ENCODE measurements at places on chromosomes 2 and 18.

GRCh38 chr2:101238930-101239759 is 13.5 kb upstream of the CNOT11 start:
- H3K27ac ChIP-seq, result no peak overlapping the region
- H3K36me3 ChIP-seq, result no peaks in the 10 kb centered on the region
- DNase-seq, result no peak
- peaks cover 40% of the 10 kb centered on the region for H3K4me1 ChIP-seq

DNA sequence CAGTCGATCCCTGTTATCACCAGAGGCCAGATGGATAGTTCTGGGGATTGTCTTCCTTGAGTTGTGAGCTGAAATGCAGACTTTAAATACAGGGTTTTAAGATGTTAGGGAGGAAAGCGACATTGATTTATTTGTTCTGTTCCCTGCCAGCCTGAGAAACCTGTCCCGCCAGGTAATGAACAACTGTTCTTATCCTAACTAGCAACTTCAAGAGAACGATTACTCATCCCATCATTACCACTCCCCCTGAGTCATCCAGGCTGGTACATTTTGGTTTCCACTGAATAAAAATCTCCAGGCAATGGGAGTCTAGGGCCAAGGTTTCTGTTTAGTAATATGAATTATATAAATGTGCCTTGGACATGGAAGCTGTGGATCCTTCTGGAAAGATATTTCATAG is 131.2 kb downstream of the LYPD6B start:
- no peak for DNase-seq
- no peak overlapping the region for H3K27ac ChIP-seq
- H3K4me1 ChIP-seq, result no peaks in the 10 kb centered on the region
- peaks cover 9% of the 10 kb centered on the region for H3K27me3 ChIP-seq
- H3K36me3 ChIP-seq, result no peaks in the 10 kb centered on the region

- H3K27me3 ChIP-seq, result no peaks in the 10 kb centered on the region
- H3K4me3 ChIP-seq, result no peak overlapping the region
- no peaks in the 10 kb centered on the region for H3K36me3 ChIP-seq
- no peak for DNase-seq
- no peak overlapping the region for H3K27ac ChIP-seq
These were observed 212.3 kb downstream of the MGAT5 start for GRCh38 chr2:134466141-134466540.

DNA sequence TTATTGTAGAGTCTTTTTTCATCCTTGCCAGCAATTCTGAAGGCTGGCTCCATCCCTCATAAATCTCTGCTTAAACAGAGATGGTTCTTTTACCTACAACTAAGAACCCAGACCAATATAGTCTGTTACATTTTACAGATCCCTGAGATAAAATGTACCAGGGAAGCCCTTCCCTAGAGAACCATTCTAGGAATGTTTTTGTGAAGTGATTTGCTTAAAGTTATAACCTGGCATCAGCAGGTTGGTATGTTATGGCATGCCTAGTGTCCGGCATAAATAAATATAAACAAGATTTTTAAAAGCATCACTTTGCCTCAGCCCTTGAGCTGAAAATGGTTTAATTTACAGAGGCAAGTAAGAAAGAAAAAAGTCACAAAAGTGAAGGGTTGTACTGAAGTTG is 18.5 kb upstream of the NPAS2 start:
- no peaks in the 10 kb centered on the region for H3K4me1 ChIP-seq
- no peaks in the 10 kb centered on the region for H3K36me3 ChIP-seq
- no peak for DNase-seq
- H3K27ac ChIP-seq, result no peak overlapping the region
- H3K4me3 ChIP-seq, result no peak overlapping the region
